ENCODE measurements at places on chromosomes 7 and 10.

DNA sequence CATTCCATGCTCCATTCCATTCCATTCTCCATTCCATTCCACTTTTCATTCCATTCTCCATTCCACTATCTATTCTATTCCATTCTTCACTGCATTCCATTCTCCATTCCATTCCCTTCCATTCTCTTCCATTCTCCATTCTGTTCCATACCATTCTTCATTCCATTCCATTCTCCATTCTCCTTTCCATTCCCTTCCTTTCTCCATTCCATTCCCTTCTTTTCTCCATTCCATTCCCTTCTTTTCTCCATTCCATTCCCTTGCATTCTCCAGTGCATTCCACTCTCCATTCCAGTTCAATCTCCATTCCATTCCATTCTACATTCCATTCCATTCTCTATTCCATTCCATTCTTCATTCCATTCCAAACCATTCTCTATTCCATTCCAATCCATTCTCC is 80.3 kb downstream of the NSUN6 start:
- DNase-seq = no peak

GRCh38 chr10:94878649-94879048 is 59.8 kb upstream of the CYP2C9 start:
- no peak for DNase-seq

DNA sequence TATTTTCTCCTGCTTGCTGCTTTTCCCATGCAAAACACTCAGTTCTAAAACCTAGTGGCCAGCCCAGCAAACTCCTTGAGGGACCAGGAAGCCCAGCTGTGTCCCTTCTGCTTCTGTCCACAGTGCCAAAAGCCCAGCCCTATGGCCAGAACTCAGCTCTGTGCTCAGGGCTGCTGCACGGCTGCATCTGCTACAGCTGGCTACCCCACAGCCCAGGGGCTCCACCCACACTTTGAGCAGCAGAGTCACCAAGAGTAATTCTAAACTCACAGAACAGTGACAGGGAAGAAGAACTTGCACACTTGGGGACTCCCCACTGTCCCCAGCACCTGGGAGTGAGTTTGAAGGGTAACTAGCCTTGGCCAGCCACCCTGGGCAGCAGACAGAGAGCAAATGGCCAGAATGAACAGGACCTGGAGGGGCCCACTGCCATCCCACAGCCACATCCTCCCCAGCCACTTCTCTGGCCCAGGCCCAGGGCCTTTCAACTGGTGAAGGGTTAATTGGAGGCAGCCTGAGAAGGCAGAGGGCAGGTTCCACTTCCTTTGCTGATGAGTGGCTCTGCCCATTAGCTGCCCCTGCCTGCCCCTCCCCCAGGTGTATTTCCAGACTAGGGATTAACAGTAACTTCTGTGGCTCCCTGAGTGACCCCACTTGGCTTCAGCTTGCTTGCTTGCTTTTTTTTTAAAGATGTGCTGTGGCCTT is 28.1 kb upstream of the TRIM8 start:
- DNase-seq = no peak

GRCh38 chr7:115747174-115747573 is 283.4 kb downstream of the TFEC start:
- DNase-seq = no peak

GRCh38 chr7:135475521-135475920 is 34.4 kb downstream of the CNOT4 start:
- DNase-seq = no peak

DNA sequence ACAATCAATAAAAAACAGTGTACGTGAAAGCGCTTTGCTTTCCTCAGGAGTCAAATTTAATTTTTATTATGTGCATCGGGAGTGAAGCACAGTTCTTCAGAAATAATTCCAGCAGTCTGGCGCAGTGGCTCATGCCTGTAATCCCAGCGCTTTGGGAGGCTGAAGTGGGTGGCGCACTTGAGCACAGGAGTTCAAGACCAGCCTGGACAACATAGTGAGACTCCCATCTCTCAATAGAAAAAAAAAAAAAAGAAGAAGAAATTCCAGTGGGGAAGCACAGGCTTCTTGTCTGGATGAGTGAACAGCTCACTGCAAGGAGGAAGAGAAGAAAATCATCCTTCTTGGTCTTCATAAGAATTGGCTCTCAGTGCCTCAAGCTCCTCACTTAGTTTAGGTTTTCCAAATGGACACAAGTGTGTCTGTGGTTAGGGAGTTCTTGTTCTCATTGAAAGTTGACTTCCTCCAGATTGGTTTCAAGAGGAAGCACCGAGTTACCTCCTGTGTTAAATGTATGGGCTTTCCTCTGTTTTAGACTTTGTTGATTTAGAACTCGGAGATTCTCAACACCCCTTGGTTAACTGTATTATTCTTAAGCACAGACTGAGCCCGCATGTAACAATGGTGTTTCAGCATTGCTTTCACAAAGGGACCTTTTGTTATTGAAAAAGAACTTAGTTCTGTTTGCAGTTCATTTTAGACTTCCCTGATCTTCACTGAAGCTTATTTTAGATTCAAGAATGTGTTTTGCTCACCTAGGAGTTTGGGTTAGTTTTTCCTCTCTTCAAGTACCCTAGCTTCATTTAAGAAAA is 28.0 kb downstream of the LMTK2 start:
- no peak for DNase-seq

DNA sequence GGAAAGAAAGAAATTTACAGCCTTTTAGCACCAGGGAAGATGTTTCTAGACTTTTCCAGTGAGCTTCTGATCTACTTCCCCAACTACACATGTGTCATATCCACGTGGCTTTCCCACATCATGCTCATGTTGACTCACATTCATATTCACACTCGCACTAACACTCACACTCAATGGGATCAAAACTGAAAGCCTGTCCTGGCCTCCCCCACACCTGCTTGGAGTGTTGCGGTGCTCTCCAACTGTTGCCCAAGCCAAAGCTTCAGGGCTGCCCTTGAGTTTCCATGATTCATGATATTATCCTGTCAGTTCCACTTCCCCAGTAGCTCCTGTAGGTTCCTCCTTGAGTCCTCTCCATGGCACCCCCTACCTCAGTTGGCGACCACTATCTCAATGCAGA is 444.4 kb downstream of the GATA3 start:
- DNase-seq = no peak

DNA sequence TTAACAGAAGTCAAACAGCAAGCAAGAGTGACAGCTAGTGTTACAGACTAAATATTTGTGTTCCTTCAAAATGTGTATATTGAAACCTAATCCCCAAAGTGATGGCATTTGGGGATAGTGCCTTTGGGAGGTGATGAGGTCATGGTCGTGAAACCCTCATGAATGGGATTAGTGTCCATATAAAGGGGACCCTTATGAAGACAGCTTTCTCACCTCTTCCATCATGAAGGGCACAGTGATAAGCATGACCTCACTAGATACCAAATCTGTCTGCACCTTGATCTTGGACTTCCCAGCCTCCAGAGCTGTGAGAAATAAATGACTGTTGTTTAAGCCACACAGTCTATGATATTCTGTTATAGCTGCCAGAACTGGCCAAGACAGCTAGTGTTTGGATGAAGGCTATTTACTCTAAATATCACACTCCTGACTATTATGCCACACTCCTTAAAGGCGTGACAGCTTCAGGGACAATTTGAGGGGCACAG is 235.7 kb upstream of the TMEM72 start:
- DNase-seq = no peak

DNA sequence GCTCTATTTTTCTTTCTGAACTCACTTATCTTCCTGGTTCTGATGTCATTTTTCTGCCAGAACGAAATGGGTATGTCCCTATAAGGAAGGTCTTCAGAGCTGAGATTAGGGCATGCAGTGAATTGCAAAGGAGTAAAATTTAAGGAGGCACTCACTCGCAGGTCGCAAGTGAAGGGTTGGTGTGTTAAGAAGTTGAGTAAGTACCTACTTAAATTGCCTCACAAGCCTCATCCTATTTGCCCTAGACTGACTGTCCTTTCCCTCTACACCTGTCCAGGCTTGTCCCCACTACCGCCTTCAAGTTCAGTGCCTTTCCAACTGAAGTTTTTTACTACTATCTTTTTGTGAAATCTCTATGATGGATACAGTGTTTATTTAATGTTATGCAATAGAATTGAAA is 191.5 kb downstream of the AHR start:
- no peak for DNase-seq

- peak; percentile 42 for DNase-seq
Measured at GRCh38 chr10:132329565-132330485, 2.2 kb upstream of the LRRC27 start.

DNA sequence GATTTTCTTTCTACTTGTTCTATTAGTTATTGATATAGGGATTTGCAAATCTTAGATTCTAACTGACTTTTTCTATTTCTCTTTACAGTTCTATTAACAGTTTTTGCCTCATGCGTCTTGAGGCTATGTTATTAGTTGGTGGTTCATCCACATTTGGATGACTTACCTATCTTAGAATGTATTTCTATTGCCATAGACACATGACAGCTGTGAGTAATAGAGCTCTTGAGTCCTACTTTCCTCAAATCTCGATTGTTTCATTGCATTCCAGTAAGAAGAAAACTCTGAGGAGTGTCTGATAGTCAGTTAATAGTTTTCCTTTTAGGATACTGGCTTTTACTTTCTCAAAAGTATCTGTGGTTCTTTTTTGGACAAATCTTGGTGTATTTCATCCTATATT is 241.4 kb upstream of the ZNF32 start:
- DNase-seq = no peak

- no peak for DNase-seq
Measured at GRCh38 chr7:68200051-68200670, 1203.5 kb downstream of the TYW1 start.

DNA sequence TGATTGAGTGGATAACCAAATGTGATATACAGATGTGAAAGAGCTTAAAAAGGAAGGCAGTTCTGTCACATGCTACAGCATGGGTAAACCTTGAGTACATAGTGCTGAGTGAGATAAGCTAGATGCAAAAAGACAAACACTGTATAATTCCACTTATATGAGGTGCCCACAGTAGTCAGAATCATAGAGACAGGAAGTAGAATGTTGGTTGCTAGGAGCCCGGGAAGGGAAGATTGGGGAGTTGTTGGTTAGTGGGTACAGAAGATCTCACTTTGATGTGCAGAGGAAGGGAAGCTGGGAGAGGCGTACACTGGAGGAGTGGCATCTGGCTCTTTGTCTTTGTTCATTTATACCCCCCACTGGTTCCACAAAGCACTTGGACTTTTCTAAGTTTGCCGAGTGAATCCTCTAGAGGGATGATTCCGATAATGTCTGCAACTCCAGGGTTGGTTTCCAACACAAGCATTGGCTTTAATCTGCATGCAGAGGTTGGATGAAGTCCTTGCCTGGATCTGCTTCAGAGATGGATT is 39.5 kb downstream of the TSPAN14 start:
- no peak for DNase-seq

GRCh38 chr10:127349737-127350136 is 153.3 kb upstream of the INSYN2A start:
- no peak for DNase-seq

- no peak for DNase-seq
Measured at GRCh38 chr7:135913404-135913803, 63.8 kb downstream of the MTPN start.

DNA sequence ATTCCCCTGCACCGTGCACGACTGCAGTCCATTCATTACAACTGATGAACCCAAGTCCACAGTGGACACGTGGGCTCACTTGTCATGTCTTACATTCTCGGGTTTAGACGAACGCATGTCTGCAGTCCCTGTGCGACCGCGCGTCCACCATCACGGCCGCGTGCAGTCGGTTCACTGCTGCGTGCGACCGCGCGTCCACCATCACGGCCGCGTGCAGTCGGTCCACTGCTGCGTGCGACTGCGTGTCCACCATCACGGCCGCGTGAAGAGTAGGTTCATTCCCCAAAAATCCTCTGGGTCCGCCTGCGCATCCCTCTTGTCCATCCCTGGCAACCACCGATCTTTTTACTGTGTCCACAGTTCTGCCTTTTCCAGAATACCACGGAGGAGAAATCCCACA is 100.5 kb downstream of the MAD1L1 start:
- DNase-seq = no peak

GRCh38 chr10:116913695-116914094 is 64.4 kb downstream of the ENO4 start:
- DNase-seq = no peak

DNA sequence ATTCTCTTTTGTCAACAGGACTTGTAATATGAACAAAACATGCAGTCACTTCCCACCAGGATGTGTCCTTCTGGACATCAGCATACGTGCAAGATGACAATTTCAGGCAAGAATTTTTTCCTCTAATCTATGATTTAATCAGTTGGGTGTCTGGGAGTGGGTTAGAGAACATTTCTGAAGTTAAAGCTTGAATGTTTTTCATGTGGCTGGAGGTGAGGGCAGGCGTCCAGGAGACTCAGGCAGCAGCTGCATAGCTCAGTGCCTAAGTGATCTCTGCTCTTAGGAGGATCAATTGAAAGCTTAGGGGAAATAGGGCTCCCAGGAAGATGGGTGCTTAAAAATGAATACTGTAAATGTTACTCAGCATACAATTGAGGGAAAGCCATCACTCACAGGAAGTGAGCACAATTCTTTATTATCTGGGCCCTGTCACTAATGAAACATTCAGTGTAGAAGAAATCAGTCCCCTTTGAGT is 457.6 kb upstream of the KLF6 start:
- DNase-seq = no peak

GRCh38 chr10:124291001-124291701 is 127.6 kb downstream of the OAT start:
- no peak for DNase-seq

DNA sequence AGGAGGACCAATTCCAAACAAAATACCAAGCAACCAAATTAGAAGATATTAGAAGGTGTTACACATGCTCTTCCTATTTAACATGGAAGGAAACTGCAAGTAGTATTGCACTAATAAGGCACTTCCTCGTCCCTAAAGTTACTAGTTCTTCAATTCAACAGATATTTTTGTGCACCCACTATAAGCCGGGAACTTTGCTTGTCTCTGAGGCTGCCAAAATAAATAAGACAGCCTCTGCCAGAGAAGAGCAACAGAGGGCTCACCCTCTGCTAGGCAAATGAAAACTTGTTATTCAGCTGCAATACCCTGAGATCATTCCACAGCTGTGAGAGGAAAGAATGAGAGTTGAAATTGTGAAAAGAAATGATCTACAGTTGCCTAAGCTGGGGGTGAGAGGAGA is 37.4 kb upstream of the GSAP start:
- no peak for DNase-seq

DNA sequence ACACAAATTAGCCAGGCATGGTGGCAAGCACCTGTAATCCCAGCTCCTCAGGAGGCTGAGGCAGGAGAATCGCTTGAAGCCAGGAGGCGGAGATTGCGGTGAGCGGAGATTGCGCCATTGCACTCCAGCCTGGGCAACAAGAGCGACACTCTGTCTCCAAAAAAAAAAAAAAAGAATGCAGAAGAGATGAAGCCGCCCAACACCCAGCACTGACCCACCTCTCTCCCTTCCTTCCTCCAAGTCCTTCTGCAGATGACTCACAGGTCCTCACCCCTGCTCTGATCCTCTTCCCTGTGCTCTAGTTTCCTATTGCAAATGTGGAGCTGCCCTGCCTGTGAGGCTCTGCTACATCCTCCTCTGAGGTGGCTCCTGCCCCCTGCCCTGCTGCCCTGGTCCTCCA is 22.0 kb upstream of the OPALIN start:
- DNase-seq = no peak

- no peak for DNase-seq
Measured at GRCh38 chr7:69696054-69696591, 97.8 kb downstream of the AUTS2 start.
